ENCODE measurements at places on chromosomes 7 and 10.

- no peak for DNase-seq
Measured at GRCh38 chr7:116408166-116408565, 91.4 kb upstream of the CAV2 start.

DNA sequence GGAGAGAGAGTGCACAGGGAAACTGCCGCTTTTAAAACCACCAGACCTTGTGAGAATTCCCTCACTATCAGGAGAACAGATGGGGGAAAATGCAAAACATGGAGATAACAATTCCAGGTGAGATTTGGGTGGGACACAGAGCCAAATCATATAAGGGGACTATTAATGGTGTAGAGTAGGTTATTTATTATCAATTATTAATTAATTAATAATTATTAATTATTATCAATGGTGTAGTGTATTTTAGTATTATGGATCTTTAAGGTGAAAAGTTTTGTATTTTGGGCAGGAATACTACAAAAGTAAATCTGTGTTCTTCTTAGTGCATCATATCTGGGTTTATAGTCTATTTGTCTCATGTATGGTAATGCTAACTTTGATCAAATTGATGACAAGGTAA lies 377.7 kb upstream of the KCND2 start:
- no peak for DNase-seq

- no peak for DNase-seq
Measured at GRCh38 chr10:4240608-4241197, 455.7 kb upstream of the KLF6 start.

DNA sequence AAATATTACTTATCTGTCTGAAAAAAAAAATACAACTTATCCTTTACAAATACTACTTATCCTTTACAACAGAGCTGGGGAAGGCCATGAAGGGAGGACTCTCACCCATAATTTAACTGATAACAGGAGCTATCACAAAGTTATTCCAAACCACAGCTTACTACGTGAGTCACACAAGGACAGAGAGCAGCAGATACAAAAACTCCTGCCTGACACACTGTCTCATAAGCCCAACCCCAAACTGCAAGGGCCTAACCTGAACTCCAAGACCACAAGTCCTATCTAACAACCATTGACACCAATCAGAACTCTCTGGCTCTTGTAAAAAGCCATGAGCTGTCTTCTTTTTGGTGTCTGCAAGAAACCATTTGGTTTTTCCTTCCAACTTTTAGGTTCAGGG lies 28.5 kb upstream of the CXCL12 start:
- DNase-seq = no peak

GRCh38 chr7:132206594-132206993 lies 369.7 kb downstream of the PLXNA4 start:
- no peak for DNase-seq

GRCh38 chr10:43071865-43072650 lies 4.8 kb upstream of the RET start:
- no peak for DNase-seq

GRCh38 chr7:112500619-112501018 lies 19.8 kb downstream of the LSMEM1 start:
- no peak for DNase-seq

- no peak for DNase-seq
Measured at GRCh38 chr7:104137971-104138370, 69.8 kb downstream of the ORC5 start.

DNA sequence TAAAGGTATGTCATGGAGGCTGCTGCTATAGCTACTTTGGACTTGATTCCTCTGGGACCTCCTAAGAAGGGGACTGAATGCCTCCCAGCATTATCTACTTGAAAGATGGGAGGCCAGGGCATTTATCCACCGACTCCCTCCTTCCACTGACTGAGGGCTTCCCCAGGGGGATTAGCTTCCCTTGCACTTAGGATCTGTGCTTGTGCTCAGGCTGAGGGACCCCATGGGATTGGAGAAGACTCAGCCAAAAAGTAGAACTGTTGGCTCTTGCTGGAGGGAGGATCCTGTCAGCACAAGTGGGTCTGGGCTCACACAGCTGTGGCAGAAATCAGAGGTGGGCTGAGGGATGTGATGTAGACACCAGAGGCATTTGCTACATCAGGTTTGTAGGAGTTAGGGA lies 81.5 kb upstream of the SYPL1 start:
- DNase-seq = no peak

GRCh38 chr10:49552277-49552676 lies 13.4 kb upstream of the ERCC6 start:
- no peak for DNase-seq

DNA sequence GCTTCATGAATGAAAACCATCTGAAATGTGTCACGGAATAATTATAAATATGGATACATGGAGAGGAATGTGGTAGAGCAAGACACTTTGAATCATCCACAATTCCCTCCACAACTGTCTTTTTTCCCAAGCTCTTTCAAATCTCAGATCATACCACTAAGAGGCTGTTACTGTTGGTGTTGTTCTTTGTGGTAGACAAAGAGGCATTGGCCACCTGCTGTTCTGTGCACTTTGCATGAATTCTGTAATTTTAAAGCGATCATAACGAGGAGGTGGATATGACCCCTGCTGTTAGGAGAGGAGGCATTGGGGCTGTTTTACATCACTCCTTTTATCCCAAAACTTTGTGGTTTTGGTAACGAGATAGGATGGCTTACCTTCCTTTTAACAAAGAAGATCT lies 141.2 kb upstream of the KLF6 start:
- no peak for DNase-seq

DNA sequence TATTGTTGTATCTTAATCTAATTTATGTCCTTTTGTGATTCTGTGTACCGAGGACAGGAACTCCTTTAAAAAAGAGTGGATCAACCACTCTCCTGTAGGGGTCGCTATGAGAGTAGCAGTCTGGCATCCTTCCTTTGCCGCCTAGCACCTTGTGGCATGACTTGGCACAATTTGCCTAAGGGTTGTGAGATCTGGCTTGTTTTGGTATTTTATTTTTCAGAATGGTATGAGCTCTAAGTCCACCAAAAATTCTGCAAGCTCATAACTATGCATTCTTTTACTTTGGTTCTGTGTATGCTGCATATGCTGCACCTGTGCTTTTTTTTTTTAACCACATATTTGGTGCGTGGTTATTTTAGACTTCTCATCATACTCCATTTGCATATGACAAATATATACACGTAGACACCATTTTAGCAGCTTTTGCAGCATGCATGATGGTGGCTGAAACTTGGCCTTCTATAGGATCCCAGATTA lies 112.8 kb downstream of the CDK14 start:
- no peak for DNase-seq

- no peak for DNase-seq
Measured at GRCh38 chr7:94145602-94146001, 141.4 kb upstream of the BET1 start.
